ENCODE measurements at places on chromosomes 2 and 18. TPM values are rescaled to one million over a fixed set of nuclear protein-coding genes. Genes with fewer than 3 reads are reported as not detected.

Gene CYS1
- total RNA-seq = not detected

- DNase-seq = no peak
These were observed 160.0 kb downstream of the EIPR1 start for GRCh38 chr2:3217646-3218045.

DNA sequence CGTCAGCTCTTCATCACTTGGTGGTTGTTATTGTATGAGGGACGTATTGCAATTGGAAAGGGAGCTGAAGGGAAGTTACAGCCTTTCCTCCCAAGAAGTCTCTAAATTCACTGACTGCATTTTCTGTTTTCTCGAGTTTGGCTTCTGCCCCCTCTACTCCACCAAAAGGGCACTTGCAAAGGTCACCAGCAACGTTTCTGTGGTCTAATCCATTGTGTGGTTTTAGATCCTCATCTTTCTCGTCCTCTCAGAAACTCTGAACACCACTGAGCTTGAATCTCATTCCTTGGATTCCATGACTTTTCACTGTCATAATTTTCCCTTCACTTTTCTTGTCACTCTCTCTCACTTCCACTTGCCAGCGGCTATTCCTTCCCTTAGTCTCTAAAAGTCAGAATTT, 308.0 kb downstream of the AFF3 start:
- DNase-seq = no peak

Gene RNMT
- 18.5 TPM for total RNA-seq

Gene ASB18
- not detected for total RNA-seq

DNA sequence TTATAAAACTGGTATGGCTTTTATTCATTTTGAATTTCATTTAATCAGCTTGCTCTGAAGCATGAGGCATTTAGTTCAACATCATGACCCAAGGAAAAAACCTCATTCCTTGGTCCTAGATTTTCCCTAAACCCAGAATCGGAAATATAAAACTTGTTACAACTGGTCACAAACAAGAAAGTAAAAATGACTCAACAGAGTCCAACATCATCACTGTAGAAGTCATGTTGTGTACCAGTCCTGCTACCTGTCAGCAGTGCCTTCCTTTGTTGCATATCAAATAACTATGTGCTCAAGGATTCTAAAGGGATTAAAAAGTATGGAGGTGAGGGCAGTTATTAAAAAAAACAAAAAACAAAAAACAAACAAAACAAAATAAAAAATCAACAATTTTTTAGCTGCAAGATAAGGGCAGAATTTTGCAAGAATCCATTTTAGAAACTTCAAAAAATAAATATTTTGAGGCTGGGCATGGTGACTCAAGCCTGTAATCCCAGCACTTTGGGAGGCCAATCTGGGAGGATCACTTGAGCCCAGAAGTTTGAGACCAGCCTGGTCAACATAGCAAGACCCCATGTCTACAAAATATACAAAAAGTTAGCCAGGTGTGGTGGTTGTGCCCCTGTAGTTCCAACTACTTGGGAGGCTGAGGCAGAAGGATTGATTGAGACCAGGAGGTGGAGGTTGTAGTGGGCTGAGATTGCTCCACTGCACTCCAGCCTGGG, 18.4 kb downstream of the NCKAP1 start:
- no peak for DNase-seq

Gene SCRN3
- 26.4 TPM for total RNA-seq

DNA sequence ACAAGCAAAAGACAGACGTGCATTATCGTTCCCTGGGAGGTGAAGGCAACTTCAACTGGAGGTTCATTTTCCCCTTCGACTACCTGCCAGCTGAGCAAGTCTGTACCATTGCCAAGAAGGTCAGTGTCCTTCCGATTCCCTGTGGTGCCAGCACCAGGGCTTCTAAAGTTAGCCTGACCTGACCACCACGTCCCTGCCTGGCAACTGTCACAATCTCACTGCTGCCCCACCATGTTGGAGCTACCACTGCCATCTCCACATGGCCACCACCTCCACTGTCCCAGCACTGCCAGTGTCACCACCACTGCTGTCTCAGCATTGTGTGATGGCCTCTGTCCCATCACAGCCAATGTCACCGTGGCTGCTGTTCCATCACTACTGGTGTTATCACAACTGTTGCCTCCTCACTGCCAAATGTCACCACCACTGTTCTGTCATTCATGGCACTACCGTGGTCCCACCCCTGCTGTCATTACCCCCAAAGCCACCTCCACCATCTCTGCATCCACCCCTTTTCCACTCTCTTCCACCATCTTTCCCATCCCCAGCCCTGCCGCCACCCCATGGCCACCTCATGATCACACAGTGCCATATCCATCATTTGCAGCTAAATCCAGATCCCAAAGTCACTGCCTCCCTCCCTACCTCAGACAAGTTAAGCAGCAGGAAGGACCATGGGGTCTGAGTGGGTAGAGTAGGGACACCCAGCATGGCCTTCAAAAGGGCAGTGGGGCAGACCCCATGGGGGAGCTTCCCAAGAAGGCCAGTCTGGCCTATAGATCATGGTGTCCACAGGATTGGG, 216.5 kb downstream of the DYSF start:
- no peak for DNase-seq

DNA sequence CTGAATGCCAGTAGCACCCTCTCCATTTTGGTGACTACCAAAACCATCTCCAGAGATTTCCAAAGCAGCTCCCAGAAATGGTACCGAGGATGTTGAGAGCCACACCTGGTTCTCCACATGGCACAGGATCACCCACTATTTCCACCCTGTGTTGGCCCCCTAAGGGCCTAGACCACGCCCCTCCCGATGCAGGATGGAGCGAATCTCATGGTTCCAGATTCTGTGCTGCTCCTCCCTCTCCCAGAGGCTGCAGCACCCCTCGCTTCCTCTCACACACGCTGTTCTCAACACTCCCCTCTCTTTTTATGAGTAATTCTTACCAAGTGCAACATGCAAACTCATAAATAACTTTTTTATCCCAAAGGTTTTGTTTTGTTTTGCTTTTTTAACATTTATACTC, 571.5 kb downstream of the STK39 start:
- DNase-seq = no peak

Gene EPG5
- 33.2 TPM for total RNA-seq

Gene EFEMP1
- total RNA-seq = 19.0 TPM

Gene GALNT13
- total RNA-seq = 2.7 TPM

- no peak for DNase-seq
These were observed 180.1 kb downstream of the CDH2 start for GRCh38 chr18:27996801-27997272.

- no peak for DNase-seq
These were observed 31.5 kb upstream of the TMBIM1 start for GRCh38 chr2:218323526-218324472.
